Left renal pelvis (tissue), 4 donors: ENCODE measurements at places on chromosomes 16 and 17. TPM values are rescaled to one million over a fixed set of nuclear protein-coding genes. Genes with fewer than 3 reads are reported as not detected.

DNA sequence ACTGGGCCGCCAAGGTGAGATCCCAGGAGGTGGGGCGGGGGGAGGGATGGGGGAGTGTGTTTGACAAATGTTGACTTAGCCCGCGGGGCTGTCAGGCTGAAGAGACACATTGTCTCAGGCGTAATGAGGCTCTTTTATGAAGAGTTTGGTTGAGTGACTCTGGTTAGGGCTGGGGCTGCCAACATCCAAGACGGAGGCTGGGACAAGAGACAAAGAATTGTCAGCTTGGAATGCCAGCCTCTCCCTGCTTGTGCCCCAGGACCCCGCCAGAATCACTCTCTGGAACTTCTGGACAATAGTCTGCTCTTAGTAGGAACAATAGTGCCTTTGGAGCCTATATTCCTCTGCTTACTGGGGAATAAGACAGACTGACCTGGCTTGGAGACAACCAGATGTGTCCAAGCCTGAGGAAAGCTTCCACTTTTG is 24.0 kb downstream of the PCTP start:
- peak; percentile 54 for DNase-seq

DNA sequence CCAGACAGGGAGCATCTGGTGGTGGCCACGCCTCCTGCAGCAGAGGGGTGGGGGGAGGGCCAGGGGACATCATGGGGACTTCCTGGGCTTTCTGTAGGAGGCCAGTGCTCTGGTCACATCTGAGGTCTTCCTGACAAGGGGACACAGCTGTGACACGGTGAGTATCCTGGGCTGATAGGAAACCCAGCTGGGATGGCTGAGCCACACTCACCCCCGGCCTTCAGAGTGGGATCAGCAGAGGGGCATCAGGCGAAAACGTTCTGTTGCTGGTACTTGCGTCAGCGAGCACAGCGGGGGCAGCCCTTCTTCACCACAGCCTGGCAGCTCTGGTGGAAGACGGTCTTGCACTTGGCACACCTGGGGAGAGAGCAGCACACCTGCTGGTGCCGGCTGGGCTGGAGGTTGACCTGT is 122.9 kb upstream of the SMURF2 start:
- DNase-seq, result no peak

DNA sequence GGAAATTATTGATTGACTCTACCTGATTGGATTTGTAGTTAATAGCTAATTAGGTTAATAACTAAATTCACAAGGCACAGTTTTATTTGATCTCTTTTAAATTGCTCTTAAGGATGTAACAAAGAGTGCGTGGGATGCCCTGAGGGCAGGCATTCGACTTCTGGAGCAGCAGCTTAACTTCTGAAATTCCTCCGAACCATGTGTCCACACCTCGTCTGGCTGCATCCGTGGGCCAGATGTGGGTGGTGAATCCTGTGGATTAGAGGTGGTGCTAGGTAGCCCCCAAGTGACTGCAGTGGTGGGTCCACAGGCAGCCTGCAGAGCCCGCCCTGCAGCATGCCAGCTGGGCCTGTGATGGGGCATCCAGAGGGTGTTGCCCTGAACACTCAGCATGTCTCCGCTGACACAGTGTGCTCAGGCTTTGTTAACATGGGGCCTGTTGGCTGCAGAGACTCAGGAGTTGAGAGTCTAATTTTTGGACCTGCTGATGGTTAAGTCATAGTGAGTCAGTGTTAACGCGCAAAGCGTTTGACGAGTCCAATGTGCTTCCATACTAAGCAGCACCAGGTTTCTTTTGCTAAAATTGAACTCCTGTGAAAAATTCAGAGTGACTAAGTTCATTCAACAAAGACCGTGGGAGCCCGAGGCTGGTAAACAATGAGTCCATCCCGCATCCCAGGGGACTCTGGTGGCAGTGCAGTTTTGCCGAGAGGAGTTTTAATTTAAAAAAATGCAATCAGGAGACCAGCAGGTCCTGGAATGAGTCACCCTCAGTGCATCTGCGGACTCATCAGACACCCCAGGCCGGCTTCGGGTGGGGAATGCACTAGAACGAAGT is 3.8 kb upstream of the NPB start:
- DNase-seq, result no peak

DNA sequence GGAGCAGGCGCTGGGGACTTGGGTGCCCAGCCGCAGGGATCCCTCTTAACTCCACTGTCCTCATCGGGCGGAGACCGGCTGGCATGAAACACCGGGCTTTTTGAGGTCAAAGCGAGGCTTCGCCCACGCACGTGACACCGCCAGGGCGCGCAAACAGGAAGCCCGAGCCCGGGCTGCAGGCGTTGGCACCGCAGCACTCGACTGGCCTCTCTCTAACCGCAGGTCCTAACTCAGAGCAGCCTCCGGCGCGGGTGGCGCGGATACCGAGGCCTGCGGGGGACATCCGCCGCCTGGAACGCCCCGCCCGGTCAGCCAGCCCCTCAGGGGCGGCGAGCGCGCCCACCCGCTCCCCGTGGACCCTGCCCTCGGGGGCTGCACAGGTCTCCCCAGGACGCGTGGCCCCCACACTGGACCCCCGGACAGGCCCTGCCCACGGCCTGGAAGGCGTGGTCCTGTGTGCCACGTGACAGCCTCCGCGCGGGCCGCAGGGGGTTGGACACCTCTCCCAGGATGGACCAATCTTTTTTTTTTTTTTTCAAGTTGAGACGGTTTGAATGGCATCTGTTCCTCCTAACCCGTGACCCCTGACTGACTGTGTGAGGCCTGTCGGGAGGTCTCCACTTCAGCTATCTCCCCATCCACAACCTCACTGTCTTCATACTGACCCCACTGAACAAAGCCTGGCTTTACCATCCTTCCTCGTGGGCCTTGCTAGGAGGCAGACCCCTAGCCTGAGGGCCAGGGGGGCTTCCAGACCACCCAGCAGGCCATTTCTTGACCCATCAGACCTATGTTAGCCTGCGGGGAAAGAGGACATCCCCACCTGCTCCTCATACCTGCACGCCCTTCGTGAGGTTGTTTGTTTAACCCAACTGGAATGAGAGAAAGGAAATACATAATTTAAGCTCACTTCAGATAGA is 8.4 kb upstream of the SLC47A2 start:
- no peak for DNase-seq

GRCh38 chr16:66263168-66263972 is 103.1 kb upstream of the CDH5 start:
- DNase-seq, result no peak

DNA sequence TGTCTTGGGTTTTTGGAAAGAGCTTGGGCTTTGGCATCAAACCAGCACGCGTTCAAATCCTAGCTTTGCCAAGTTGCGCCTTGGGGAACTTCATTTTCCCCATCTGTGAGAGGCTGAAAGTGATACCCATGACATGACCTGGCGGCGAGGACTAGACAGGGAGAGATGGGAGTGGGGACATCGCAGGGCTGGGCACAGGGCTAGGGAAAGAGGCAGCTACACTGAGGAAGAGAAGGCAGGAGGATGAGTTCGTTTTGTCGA is 202.9 kb downstream of the IRF8 start:
- no peak for DNase-seq

DNA sequence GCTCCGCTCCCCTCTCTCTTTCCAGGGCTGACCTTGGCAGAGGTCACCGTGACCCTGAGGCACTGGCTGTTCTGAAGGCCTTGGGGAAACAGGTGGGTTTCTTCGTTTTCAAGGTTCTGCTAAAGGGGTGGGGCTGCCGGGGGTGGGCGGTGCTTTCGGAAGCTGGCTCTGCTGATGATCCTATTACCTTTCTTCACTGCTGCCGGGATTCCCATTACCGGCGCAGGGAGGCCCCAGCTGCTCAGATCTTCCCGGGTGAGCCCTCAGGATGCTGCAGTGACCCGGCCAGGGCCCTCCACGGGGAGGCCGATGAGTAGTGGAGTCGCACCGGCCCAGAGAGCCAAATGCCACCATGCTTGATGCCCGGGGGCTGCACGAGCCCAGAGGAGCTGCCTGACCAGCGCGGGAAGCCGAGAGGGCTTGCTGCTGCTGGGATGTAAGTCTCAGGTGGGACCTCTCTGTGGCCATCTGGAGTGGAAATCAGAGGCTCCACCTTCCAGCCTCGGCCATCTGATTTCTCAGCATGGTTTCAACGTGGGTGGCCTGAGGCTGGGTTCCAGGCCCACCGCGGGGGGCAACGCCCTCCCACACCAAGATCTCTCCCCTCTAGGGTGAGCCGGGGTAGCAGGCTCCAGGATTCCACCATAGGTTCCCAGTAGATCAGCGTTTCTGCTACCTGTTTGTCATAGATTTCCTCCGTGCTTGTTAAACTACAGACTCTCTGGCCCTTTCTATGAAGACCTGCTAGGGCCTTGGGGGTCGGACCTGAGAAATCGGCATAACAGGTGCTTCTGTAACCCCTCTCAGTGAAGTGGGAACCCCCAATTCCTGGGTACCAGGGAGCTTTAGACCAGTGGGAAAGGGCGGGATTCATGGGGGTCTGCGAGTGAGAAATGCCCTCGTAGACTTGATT is 21.6 kb upstream of the ADCY7 start:
- DNase-seq, result no peak

- DNase-seq, result no peak
Measured at GRCh38 chr17:71488851-71489250, 632.0 kb upstream of the SOX9 start.

DNA sequence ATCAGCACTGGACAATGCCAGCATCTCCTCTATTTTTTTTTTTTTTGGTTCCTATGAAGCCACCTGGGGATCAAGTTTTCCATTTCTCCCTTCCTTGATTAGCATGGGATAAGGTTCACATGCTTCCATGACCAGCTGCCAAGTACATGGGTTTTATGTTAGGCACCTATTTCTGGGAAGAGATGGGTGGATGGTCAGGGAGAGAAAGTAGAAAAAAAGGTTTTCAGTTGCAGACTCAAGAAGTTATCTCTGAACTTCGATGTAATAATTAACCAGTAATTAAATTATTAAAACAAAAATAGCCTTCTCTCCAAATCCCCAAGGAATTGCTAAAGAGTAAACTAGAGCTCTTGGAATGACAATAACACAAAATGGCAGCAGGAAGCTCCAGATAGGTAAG is 164.9 kb upstream of the MAF start:
- DNase-seq, result no peak

DNA sequence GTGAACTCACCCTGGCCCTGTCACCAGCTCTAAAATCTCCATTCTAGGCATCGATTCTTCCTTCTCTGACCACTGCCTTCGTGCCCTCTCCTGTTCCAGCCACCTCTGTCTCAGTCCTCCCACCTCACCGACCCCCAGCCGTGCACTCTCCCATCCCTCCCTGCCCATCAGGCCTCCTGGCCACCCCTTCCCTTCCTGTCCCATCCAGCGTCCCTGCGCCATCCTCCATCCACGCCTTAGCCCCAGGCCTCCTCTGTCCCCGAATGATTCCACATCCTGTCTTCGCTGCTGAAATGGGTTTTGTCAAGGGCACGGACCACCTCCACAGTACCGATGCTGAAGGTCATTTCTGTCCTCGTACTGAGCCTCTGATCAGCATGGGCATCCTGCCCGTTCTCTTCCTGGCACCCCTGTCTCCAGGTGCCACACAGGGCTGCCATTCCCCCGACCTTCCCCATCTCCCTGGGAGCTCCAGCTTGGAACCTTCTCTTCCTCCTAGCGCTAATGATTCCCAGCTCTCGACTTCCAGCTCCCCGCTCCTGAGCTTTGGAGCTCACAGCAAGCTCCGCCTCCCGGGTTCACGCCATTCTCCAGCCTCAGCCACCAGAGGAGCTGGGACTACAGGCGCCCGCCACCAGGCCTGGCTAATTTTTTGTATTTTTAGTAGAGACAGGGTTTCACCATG is 2.6 kb downstream of the TRIM65 start:
- no peak for DNase-seq

DNA sequence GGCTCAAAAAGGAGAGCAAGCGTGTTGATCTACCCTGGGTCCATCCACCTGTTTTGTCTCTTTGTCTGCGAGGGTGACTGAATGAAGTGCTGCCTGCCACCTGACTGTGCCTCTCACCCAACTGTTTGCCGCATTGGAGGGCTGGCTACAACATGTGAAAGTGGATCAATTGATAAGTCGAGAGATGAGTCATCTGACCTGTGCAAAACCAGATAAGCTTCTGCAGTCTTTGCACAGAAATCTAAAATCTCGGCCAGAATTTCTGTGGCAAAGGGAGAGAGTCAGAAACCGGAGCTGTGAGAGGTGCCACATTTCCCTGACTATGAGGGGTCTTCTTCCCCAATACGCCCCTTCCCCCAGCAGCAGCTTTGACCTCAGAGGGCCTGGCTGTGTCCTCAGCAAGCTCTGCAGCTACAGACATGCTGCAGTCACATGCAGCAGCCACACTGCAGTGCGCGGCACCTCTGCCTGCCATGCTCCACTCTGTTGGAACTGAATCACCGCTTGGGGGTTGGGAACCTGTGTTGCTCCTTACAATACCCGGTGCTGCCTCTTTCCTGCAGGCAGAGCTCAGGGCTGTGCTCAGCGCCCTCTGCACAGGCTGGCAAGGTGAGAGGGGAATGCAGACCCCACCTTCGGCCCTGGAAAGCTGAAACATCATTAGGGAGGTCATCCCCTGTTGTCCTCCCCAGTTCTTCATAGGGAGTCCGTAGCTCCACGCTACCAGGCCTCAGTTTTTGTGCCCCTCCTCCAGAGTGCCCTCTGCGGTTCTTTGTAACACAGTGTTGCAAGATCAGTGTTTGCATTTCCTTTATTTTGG is 16.2 kb upstream of the HAS3 start:
- no peak for DNase-seq

GRCh38 chr17:47279062-47279801 is 25.6 kb downstream of the ITGB3 start:
- DNase-seq, result peak; percentile 36

DNA sequence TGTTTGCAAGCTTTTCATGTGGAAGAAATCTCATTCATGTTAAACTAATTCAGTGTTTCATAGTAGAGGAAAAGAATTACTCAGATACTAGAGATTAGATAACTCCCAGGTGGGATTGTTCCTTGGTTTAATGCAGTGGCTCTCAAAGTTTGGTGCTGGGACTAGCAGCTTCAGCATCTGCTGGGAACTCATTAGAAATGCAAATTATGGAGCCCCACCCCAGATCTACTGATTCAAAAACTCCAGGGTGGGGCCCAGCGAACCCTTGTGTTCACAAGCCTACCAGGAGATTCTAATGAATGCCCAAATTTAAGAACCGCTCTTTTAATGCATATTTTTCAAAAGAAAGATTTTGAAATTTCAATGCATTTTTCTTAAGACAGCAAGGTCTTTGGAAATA is 253.4 kb upstream of the CNTNAP4 start:
- no peak for DNase-seq

GRCh38 chr17:488993-489757 is 136.6 kb upstream of the RPH3AL start:
- DNase-seq, result no peak

- DNase-seq, result no peak
Measured at GRCh38 chr17:13385481-13385911, 216.2 kb downstream of the HS3ST3A1 start.

DNA sequence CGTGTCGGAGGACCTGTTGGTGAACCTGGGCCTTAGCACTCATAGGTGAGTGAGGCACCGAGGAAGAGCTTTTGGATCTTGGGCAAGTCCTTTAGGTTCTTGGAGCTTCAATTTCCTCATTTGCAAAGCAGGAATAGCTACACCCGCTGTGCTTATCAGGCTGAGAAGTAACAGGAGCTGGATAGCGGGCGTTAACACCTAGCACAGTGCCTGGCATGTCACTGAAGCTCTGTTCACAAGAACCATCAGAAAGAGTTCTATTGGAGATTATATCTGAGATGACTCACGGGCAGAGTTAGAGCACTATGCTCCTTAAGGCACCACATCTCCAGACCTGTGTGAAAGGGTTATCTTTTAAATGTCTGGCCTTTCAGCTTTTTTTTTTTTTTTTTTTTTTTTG is 12.8 kb downstream of the MEOX1 start:
- no peak for DNase-seq

Gene ADAP2
- polyA plus RNA-seq, result 8.5 TPM

Gene SCARF1
- 9.5 TPM for polyA plus RNA-seq

Gene CLDN7
- polyA plus RNA-seq, result 45.5 TPM
